T-helper 22 cell (primary cell): ENCODE measurements at places on chromosomes 2 and 18.

DNA sequence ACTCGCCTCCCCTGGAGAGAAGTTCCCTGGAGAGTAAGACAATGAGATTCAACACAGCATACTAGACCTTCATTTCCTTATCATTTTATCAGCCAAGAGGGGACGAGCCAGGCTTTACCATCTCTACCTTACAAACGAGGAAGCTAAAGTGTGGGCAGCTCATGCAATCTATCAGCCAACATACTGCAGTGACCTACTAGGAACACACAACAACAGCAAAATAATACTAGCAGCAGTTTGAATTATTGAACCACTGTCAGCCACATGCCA lies 60.0 kb upstream of the TEX51 start:
- no peak for DNase-seq

GRCh38 chr2:217438136-217438535 lies 564.7 kb downstream of the TNS1 start:
- DNase-seq, result no peak

DNA sequence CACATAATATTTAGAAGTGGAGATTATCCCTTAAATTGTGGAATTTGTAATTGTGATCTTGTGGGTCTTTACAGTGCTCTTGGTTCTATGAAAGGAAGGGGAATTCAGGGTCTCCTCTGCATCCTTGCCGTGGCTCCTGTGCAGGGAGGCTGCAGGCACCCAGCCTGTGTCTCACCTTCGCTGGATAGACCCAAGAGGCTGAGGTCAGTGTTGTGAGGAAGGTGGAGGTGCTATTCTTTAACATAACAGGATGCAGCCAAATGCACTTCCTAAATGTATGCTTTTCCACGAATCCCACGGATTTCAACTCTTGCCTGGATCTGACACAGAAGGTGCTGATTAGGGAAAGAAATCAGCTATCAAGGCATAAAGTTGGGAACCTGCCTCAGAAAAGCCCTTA lies 69.5 kb downstream of the TMEM18 start:
- DNase-seq, result no peak

- no peak for DNase-seq
Measured at GRCh38 chr2:188631037-188631809, 339.5 kb downstream of the GULP1 start.

GRCh38 chr18:62788876-62789275 lies 73.5 kb downstream of the PHLPP1 start:
- no peak for DNase-seq

- DNase-seq, result no peak
Measured at GRCh38 chr2:181978351-181979150, 7.1 kb upstream of the PPP1R1C start.

DNA sequence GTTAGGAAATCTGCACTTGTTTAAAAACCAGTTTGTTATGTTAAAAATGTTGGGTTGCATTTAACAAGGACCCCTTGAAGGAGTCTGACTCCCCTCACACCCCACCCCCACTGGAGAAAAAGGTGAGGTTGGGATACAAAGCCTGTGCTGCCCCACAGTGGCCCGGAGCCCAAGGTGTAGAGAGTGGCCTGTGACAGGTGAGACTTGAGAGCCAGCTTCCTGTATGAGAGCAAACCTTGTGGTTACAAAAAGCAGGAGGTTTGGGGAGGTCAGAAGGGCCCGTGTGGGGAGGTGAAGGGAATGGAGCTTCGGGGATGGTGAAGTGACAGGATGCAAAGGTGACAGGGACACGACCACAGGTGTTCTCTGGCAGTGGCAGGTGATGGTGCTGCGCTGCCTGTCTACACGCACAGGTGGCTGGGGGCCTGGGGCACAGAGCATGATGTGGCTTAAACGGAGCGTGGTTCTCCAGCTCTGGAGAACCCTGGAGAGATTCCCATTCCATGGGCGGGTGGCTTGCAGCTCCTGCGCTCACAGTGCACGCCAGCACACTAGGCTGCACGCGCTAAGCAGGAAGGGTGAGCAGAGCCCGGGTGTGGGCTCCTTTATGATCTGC lies 29.0 kb downstream of the IMPA2 start:
- no peak for DNase-seq

DNA sequence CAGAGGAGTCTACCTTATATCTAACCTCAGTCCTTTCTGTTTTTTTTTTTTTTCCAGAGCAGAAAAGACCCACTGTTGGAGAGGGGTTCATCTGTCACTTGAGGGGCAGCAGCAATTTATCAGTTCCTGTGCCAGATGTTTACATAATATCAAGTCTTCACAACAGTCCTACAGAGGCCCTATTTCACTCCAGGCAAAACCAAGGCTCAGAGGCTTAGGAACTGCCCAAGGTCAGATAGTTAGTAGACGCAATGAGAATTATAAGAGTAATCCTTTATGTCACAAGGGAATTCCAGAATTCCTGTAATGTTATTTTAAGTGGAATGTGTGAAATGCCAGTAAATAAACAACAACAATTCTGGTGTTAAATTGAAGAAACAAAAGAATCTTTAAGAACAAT lies 696.1 kb downstream of the NRXN1 start:
- DNase-seq, result no peak

DNA sequence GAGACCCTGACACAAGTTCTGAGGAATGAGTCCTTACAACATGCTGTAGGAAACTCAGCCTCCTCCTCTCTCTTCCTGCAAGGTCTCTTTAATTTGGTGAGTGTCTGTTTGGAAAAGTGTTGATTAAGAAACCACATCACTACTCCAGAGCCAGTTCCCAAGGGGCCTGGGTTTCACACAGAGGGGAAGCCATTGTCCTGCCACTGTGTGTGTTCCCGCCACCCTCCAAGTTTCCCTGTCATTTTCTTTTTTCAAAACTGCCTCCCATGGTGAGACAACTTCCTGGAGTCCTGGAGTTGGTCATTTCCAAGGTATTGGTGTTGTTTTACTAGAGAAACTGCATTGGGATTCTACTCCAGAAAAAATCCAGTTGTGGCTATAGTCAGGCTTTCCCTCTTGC lies 232.0 kb upstream of the PARD3B start:
- no peak for DNase-seq

DNA sequence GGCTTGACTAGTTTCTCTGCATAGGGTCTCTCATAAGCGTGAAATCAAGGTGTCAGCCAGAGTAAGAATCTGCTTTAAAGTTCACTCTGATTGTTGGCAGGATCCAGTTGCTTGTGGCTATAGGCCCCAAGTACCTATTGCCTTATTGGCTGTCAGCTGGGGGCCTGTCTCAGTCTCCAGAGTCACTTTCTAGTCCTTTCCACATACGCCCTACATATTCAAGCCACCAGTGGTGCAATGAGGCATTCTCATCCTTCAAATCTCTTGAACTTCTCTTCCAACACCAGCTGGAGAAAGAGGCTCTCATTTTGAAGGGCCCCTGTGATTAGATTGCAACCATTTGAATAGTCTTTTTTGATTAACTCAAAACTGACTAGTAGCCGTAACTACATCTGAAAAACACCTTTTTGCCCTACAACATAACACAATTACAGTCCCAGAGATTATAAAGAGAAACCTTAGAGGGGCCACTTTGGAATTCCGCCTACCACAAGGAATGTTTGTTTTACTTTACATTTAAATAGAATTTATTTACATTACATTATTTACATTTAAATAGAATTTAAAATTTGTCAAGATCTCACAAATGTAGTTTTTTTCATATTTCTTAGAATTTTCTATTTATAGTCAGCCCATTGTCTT lies 520.1 kb downstream of the DSC3 start:
- no peak for DNase-seq

DNA sequence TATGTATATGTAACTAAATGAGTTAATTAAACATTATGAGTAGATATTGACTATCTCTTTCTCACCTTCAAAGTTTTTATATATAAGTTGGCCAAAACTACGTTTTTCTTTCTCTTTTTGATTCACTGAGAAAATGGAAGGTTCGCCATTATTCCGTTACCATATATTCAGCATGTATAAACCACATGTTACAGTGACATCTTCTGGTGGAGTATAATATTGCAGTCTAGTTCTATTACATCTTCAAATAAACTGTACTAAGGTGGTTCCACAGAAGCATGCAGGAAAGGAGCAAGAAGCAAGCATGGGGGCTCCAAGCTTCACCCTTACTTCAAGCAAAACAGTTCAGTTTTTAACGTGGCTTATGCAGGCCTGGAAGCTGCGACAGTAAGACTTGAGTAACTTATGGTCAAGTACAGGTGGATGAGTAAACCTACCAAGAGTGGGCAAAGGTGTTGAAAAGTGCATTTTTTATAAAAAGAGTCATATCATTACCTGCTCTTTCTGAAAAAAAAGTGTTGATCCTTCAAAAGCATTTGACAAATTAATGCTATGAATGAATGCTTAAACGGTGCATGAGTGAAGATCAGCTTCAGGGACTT lies 129.8 kb upstream of the RAB6C start:
- no peak for DNase-seq

DNA sequence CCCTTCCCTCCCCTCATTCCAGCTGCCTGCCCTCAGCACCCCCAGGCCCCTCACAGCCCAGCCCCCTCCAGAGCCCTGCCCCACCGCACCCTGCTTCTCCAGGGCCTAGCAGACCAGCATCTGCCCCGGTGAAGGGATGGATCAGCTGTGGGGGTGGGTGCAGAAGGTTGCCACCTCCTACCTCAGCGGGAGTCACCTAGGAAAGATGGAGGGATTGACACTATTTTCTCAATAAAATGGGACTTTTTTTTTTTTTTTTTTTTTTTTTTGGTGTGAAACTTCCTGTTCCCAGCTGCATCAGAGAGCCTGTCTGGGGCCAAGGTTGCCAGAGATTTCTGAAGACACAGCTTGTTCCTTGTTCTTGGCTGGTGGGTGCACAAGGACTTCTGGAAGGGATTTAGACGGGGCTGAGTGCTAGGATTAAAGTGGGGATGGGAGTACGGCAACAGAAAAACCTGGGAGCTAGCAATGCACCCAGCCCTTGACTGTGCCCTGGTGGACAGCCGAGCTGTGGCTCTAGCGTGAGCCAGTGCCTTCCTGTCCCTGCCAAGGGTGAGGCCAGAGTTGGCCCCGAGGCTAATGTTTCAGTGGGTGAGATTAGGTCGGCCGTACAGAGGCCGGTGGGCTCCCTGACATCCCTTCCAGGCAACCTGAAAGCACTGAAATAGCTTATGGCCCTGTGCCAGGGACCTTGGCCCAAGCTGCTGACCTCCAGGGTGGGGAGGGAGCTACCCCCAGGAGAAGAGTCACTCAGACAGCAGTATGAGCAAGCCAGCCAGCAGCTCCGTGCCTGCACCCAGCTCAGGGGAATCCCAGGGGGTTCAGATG lies 4.6 kb downstream of the B3GNT7 start:
- no peak for DNase-seq

GRCh38 chr2:157223624-157224205 lies 33.8 kb upstream of the GALNT5 start:
- DNase-seq, result no peak

- DNase-seq, result no peak
Measured at GRCh38 chr2:4357121-4357520, 653.7 kb downstream of the DCDC2C start.

DNA sequence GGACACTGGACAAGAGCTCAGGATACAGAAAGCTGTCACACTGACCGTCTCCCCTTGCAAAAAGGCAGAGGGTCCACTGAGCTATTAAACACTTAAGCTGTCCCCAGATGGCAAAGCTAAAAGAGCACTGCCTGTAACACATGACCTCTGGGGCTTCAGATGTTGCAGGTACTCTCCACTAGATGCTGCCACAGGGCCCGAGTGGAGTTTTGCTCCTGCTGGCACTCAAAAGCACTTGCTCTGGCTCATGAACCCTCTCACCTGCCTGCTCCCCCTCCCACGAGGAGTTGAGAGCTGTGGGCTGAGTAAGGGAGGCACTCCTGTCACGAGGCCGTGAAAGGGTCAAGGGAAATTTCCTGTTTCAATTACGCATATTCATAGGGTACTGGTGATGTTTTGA lies 227.9 kb downstream of the PRKCE start:
- DNase-seq, result no peak

DNA sequence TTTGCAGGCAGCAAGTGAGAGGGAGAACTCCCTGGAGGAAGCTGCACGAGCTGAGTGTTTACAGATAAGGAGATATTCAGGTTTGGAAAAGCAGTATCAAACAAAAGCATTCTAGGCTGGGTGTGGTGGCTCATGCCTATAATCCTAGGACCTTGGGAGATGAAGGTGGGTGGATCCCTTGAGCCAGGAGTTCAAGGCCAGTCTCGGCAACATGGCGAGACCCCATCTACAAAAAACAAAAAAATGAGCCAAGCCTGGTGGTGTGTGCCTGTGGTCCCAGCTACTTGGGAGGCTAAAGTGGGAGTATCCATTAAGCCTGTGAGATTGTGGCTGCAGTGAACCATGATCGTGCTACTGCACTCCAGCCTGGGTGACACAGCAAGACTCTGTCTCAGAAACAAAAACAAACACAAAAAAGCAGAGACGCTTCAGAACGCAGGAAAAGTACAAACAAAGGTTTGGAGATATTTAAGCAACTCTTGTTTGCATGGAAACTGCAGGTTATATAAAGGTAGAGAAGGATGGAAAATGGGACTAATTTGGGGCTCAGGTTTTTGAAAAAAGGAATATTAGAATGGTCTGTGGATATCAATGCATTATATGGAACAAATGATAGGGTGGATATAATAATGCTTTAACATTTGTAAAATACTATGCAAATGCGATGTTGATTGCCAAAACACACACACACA lies 31.6 kb downstream of the MYCN start:
- no peak for DNase-seq

GRCh38 chr2:38105922-38106321 lies 30.0 kb upstream of the CYP1B1 start:
- no peak for DNase-seq
